ENCODE measurements at places on chromosomes 7 and 10.
A peak's percentile ranks its signal among the peaks of the same experiment; 100 is the strongest.

- peak; percentile 54 for DNase-seq
Observed at GRCh38 chr7:135190703-135191102, 20.2 kb upstream of the CYREN start.

- DNase-seq, result no peak
Observed at GRCh38 chr7:13717031-13717430, 272.4 kb downstream of the ETV1 start.

DNA sequence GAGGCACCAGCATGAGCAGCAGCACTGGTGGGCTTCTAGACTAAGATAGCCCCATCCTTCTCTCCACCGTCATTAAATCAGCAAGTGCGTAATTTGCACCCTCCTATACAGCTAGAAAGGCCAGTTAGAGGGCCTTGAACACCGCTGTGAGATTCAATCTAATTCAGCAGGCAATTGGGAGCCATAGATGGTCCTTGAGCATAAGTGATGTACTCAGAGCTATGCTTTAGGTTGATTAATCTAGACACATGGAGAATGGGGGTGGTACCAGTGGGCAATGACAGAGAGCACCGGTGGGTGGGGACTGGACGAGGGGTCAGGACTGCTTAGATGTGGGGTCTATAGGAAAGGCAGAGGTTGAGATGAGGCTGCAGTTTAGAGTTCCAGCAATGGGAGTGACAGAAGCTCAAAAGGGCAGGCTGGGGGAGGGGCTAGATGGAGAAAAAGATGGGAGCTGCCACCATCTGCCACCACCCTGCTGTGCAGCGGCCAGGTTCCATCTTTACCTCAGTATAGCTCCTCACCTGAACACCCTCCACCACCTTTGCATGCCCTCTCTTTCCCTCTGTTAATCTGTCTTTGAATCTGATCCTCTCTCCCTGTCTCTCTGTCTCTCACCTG, 87.3 kb downstream of the C10orf105 start:
- no peak for DNase-seq

DNA sequence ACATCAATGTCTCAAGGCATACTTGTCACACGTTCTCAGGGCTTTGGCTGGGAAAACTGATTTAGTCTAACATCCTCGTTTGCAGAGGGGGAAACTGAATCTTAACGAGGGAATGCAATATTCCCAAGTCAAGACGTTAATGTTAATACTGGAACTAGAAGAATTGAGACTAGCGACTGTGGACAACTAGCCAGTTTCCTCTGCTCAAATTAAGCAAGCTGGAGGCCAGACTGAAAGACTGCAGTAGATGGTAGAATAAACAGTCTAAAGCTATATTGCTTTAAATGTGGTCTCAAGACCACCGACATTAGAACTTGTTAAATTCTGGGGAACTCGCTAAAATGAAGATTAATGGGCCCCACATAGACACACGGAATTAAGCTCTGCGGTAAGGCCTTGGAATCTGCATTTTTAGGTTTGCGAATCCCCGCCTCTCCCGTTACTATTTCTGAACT, 639 bp upstream of the TFAM start:
- no peak for DNase-seq

DNA sequence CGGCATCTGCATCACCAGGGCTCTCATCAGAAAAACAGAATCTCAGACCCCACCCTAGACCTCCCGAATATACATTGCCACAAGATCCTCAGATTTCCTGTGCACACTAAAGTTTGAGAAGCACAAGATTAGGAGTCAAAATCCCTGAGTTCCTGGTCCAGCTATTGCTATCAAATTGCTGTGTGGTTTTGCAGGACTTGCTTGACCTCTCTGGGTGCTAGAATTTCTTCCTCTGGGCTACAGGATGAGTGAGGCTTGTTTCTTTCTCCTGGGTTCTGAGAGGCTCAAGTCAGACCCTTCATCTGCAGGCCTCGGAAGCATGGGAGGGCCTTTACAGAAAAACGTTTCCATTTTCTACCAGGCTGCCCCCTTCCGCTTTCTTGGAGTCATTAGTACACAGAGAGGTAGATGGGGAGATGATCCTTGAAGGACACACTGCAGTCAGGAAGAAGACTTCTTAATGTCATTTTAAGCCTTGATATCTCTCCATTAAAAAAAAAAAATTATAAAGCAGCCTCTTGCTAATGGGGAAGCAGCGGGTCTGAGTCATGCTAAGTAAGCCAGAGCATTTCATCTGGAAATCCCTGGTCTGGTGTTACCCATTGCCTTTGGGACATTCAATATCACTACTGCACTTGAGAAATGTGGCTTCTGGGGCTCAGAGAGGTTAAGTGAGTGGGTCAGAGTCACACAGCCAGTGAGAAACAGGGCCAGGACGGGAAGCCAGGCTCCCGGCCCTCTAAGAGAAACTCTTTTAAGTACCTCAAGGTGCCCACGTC, 173.5 kb downstream of the KCNMA1 start:
- peak; percentile 38 for DNase-seq

- DNase-seq, result no peak
Observed at GRCh38 chr7:51471210-51471980, 154.8 kb upstream of the COBL start.

- no peak for DNase-seq
Observed at GRCh38 chr10:126054191-126054590, 157.8 kb downstream of the FANK1 start.

DNA sequence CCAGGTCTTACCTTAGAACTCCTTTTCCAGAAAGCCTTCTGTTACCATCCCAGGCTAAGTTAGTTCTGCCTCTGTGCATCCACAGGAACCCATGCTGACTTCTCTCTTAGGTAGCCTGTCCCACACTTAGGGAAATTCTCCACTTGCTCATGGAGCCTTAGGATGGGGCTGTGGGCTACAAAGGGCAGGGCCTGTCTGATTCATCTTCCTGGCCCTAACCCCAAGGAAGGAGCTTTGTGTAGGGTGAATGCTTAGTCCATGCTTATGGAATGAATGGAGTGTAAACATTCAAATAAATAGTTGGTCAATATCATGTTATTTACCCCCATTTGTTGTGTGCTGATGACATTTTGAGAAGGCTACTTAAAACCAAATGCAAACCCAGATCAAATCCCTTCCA, 54.7 kb downstream of the EMX2 start:
- DNase-seq, result no peak

- DNase-seq, result no peak
Observed at GRCh38 chr10:15137036-15137359, 31.5 kb downstream of the NMT2 start.

DNA sequence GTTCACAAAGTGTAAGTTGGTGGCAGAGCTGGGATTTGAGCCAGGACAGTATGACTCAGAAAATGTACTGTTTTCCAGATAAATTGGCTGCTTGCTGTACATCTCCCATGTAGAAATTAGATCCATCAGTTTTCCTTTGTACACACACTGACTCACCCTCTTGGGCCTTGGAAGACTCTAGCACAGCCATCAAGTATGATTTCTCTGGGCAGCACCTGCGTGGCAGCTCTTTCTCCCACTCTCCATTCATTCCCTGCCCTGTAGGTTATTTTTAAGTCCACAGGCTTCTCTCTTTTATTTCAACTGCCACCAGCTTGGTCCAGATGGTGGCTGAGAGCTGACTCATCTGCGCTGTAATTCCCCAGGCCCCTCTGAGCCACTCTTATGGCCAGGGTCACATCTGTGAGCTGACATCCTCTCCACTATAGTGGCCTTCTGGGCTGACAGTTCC, 28.3 kb upstream of the SDK1 start:
- peak; percentile 57 for DNase-seq

GRCh38 chr10:113609704-113610108, 54.1 kb downstream of the NRAP start:
- DNase-seq, result no peak

GRCh38 chr10:44986179-44986578, 7.6 kb upstream of the DEPP1 start:
- no peak for DNase-seq

GRCh38 chr7:100546129-100546925, 7.3 kb downstream of the AGFG2 start:
- DNase-seq, result no peak

- peak; percentile 10 for DNase-seq
Observed at GRCh38 chr7:82578430-82578829, 134.9 kb upstream of the CACNA2D1 start.

GRCh38 chr10:85614566-85614965, 752.0 kb downstream of the GRID1 start:
- DNase-seq, result no peak

DNA sequence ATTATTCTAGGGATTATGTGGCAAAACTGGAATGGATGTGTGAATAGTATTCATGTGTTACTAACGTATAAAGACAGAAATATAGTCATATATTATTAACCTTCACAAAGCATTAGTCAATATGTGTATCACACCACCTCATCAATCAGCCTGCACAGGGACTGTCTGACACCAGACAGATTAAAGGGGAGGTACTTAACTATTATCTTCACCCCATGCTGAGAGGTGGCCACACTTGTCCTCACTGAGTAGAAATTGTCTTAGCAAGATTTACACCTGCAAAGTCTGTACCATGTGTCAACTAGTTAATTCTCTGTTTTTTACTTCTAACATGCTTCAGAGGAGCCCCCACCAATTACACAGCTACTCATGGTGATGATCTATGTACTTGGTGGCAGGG, 146.3 kb upstream of the LRGUK start:
- DNase-seq, result no peak

DNA sequence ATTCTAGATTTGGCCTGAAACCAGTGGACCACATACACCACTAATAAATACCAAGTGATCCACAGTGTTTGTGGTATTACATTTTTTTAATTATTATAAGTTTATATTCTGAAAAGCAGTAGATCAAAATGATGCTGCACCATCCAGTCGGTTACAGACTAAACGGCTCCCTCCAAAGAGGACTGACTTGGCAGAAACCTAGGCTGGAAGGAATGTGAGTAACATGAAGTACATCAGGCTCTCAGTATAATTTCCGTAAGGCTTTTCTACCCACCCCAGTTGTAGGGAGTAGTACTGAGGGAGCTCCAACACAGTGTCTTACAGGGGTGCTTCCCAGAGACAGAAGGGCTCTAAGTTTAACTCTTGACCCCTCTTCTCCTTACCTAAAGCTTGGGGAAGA, 119.5 kb downstream of the TRRAP start:
- DNase-seq, result no peak

- no peak for DNase-seq
Observed at GRCh38 chr7:2082139-2082998, 150.4 kb downstream of the MAD1L1 start.

DNA sequence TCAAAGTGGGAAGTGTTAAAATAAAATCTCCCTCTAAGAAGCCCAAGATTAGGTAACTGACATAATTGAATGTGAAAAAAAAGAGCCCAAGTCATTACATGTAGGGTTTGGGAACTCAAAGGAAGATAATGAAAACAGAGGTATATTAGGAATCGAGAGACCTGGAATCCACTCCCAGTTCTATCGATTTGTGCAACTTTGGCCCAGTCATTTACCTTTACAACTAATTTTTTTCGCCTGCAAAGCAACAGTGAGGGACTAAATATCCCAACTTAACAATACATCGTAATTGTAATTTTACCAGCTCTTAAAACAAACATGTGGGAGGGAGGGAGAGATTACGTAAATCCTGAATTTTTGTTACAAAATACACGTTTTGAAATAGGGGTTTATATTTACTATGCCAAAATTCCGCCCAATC, 1.4 kb downstream of the MINDY3 start:
- no peak for DNase-seq

DNA sequence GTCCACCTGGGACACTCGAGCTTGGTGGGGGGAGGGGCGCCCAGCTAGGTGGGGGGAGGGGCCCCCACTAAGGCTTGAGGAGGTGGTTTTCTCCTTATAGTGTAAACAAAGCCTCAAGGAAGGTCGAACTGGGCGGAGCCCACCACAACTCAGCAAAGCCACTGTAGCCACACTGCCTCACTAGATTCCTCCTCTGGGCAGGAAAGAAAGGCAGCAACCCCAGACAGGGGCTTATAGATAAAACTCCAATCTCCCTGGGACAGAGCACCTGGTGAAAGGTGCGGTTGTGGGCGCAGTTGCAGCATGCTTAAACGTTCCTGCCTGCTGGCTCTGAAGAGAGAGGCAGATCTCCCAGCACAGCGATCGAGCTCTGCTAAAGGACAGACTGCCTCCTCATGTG, 133.1 kb downstream of the SNX13 start:
- DNase-seq, result no peak

DNA sequence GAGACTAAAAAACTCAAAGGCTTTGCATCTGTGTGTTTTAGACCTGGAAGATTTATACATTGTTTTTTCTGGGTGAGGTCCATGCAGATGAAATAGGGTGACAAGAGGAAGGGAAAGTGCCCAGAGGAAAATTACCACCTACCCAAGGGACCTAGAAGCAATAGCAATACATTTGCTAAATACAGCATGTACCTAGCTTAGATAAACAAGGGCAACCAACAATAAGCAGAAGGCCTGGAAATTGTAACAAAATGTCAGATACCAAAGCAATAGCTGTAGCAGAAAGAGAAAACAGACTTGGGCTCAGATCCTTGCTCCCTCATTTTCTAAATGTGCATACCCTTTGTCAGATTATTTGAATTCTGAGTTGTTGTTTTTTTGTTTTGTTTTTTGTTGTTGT, 318.4 kb upstream of the KMT2E start:
- DNase-seq, result no peak

DNA sequence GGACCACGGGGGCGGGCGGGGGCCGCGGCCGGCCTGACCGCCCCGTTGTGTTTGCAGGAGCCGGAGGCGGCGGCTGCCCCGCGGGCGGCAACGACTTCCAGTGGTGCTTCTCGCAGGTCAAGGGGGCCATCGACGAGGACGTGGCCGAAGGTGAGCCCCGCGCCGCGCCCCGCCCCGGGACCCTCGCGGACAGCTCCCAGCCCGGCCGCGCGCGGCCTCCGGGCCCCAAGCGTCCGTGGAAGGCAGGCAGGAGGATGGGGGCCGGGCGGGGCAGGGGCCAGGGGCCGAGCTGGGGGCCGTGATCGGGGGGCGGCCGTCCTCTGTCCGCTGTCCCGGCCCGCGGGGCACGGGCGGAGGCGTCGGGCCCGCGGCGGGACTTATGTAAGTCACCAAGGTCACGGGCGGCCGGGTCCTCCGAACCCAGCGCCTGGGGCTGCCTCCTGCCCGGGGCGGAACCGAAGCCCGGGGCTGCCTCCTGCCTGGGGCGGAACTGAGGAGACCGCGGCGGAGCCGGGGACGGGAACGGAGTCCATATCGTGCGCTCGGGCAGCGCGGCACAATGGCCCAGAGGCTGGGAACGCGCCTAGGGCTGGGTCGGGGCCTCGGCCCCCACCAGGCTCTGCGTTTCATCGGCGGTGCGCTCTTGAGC, 497 bp downstream of the PPP2R2D start:
- no peak for DNase-seq

- DNase-seq, result no peak
Observed at GRCh38 chr7:152312316-152312715, 123.5 kb downstream of the KMT2C start.

- no peak for DNase-seq
Observed at GRCh38 chr10:117537436-117537903, 5.1 kb upstream of the EMX2 start.

DNA sequence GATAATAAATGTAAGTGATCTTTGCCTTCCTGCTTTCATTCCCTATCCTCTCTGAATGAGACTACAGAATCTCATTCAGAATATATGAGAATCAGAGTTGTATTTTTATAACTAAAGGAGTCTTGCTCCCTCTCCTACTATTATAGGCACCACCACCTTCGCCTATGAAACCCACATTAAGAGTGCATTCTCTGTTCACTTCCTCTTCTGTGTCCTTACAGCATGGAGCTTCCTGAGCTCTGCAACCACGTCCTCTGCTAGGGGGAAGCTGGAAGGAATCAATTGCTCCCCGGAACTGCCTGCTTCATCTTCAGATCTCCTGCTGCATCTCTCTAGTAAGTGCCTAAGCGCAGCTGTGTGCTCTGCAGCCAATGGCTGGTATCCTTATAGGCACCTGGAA, 820.7 kb downstream of the GRID1 start:
- DNase-seq, result no peak

- DNase-seq, result no peak
Observed at GRCh38 chr10:75852851-75853484, 421.5 kb downstream of the LRMDA start.

Measured in mammary epithelial cell (primary cell).